ENCODE measurements at places on chromosomes 4 and X. TPM values are rescaled to one million over a fixed set of nuclear protein-coding genes. Genes with fewer than 3 reads are reported as not detected.

GRCh38 chr4:10243856-10244255 is 127.3 kb upstream of the WDR1 start:
- no peak for DNase-seq

GRCh38 chr4:16457944-16458343 is 231.7 kb upstream of the TAPT1 start:
- no peak for DNase-seq

DNA sequence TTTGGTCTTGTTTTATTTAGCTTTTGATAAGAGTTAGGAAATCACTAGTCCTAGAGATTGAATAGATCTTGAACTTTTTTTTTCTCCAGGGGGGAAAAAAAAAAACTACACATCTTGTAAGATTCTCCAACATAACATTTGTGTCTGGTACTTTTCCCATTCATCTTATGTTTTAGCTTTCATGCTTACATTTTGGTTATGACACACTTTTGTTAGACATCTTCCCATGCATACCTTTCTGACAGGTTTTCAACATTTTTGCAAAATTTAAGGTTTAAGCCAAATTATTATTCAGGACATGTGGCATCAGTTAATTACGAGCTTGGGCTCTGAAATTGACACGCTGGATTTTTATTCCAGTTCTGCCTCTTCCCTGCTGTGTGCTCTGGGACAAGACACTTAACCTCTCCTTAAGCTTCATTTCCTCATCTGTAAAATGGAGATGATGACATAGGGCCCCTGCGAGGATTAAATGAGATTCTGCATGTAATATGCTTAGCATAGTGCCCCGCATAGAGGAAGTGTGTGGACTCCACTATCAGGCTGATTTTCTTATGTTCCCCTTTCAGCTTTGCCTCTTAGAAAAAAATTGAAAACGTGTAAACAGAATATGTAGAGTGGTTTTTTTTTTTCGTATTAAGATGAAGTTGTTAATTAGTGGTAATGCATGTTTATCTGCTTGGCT is 5.3 kb downstream of the KIT start:
- DNase-seq = no peak

DNA sequence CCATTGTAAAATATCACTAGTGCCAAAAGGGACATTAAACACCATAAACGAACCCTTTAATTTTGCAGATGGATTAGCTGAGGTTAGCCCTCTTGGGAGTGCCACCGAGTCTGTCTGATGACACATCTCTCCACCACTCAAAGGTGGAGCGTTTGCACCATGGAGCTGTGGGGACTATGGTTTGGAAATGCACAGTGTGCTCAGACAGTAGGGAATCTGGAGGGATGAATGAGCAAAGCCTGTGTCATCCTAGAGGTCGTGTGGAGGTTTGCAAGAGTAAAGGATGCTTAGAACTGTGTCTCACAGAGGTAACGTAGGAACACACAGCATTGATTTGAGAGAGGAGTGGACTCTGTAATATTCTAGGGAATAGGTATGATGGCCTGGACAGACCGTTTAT is 93.7 kb downstream of the CLNK start:
- no peak for DNase-seq

DNA sequence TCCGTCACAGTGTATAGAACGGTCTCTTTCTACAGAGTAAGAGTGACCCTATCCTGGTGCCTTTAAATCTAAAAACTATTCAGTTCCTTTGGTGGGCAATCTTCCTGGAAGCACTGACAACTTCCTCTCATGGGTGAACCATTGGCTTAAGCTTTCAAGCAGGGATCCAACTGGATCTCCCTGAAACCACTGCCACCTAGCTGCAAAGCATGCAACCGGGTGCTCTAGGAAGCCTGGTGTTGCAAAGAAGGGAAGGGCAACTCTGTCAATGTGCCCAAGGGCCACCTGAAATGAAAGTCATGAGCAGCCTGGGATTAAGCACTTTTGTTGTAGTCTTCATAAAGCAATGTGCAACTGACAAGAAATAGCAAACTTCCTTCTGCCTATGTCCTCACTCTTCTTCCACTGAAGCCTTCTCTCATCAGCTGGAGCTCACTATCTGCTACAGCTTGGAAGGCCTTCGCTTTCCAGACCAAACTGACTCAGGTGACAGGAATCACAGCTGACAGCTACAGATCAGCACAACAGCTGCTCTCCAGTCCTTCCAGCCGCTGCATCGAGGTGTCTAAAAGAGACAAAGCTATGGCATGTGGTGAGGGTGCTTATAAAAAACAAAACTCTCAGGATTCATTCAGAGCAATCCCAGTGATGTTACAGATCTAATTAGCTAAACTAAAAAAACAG is 46.1 kb downstream of the SETD7 start:
- DNase-seq = no peak

- DNase-seq = no peak
Observed at GRCh38 chr4:83855044-83855443, 319.1 kb downstream of the GPAT3 start.

GRCh38 chr4:99394896-99395295 is 40.2 kb downstream of the ADH7 start:
- DNase-seq = no peak

DNA sequence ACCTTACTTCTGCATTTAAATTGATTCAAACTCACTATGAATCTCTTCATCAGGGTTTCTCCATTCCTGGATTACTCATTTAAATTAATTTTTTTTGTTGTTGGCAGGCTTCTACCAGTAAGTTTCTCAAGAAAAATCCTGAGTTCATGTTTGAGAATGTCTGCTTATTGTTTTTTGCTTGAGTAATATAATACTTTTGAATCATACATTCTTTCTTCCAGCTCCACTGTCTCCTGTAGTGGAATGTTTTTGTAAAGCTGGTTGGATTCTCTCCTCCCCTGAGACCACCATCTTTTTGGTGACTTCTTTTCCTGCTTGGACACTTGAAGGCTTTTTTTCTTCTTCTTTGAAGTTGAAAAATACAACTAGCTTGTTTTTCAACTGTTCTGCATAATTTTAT is 4.3 kb upstream of the MID1IP1 start:
- DNase-seq = no peak

GRCh38 chrX:50579955-50580354 is 109.3 kb upstream of the DGKK start:
- DNase-seq = peak; percentile 3

GRCh38 chrX:151679798-151680402 is 15.4 kb upstream of the PRRG3 start:
- DNase-seq = no peak

- no peak for DNase-seq
Observed at GRCh38 chr4:108449129-108449528, 171.2 kb upstream of the RPL34 start.

DNA sequence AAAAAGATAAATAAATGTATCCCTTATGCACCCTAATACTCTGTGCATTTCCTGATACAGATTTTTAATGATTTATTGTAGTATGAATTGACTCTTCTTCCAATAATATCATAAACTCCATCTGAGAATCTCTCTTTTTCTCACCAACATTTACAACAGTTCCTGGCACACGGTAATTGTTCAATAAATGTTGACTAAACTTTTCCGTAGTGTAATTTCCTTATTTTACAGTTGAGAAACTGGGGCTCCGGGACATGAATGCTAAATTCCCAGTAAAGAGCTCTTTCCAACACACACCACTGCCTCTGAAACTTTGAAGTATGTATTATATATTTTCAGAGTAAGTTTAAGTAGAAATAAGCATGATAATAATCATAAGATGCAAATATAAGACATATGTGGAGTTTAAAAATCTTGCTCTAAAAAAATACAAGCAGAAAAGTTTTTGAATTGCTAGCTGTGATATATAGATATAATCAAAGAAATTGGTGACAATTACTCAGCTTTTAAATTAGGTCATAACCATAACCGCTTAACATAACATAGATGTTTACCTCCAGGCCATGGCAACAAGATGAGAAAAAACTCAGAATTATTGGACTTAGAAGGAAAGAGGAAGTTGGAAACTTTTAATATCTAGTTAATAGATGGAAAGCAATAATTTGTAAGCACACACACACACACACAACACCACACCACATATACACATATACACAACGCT is 28.2 kb upstream of the ANTXR2 start:
- DNase-seq = no peak

- no peak for DNase-seq
Observed at GRCh38 chr4:17875402-17876070, 64.8 kb downstream of the NCAPG start.

- no peak for DNase-seq
Observed at GRCh38 chr4:12844141-12844540, 640.0 kb downstream of the RAB28 start.

DNA sequence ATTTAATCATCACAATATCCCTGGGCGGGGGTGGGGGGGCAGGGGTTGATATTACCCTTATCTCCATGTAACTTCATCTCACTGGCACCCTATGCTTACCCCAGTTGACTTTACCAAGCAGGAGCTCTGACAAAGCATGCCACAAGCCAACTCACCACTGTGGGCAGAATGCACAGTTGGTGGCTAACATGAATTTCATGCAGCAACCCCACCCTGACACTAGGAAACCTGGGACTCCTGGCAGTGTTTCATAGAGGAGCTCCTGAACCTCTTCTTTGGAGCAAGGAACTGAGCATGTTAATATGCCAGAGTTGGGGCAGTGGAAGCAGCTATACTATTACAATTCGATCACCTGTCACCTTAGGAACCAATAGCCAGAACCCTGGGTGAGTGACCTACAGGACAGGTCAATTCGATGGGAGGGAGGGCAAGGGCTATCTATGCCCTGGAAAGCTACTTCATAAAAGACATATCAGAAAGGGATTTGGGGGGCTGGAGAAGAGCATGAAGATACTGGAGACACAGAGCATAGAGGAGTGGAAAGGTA is 97.2 kb upstream of the ACSL4 start:
- no peak for DNase-seq

Gene LGI2
- polyA plus RNA-seq = 4.8 TPM

GRCh38 chr4:70703619-70704214 is 15.4 kb downstream of the UTP3 start:
- DNase-seq = no peak

DNA sequence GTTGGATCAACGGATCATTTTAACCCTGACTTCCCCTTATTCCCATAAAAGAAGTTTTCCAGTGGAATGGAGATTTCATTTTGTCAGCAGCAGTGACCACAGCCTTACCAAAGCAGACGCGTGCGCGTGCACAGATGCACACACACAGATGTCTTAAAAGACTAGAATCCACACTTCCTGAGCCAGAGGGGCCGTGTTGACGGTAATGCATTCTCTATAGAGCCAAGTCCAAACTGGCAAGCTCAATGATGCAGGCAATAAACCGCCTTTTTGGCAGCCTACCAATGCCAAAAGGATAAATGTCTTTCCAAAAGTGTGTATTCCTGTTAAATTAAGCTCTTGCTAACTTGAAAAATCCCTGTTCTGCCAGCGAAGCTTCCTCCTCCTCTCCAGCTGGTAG is 18.8 kb upstream of the CLDN34 start:
- DNase-seq = no peak

GRCh38 chrX:19291086-19291485 is 52.6 kb upstream of the PDHA1 start:
- DNase-seq = no peak

DNA sequence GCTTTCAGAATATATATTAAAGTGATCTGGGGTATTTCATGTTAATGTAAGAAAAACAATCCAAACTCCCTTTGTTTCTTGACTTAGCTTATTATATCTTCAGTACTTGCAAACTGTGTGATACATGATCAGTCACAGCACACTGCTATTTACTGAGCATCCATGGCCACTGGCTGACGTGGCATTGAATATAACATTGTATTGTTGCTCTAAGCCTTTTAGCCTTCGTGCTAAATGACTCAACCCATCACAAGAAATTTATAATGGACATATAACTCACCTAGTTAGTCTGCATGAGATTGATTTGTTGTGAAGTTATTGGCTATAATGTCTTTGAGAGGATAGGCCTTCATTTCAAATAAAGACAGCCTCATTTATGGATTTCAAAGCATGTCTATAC is 642.6 kb downstream of the IL1RAPL1 start:
- no peak for DNase-seq

Gene NALF2
- 0.21 TPM for polyA plus RNA-seq

DNA sequence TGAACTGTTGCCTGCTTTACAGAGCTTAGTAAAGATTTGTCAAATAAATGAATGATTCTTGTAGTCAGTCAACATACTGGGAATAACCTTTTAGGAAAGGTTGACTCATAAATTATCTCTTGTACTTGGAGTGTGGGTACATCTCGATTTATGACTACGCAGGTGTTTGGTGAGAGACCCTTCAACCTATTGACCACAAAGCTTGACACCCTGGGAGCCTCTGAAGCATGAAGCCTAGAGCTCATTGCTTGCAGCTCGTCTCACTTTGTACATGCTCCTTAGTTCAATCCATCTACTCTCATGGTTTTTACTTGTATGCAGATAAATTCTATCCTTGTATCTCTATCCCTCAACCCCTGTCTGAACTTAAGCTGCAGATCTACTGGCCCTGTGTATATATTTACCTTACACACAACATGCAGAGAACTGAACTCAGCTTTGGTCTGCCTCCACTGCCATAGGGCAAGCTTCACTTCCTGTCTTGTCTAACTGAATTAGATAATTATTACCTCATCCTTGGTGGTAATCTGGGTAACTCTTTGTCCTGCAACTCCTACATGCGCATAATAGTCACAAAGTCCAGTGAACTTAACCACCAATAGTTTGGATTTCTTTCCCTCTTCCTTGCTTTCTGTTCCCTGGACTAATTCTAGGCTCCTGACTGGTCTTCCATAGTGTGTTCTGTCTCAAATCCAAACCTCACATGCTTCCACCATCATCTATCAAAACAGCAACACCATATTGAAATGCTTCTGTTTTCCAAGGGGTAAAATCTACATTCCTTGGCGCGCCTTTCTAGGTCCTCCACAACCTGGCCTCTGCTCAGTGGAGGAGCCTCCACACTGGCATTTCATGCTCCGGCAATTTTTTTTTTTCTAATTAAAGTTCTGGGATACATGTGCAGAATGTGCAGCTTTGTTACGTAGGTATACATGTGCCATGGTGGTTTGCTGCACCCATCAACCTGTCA is 32.2 kb upstream of the FAT1 start:
- no peak for DNase-seq

Gene S100P
- 2.7 TPM for polyA plus RNA-seq

Gene RASGEF1B
- polyA plus RNA-seq = 12.8 TPM
